Stimulated activated CD8-positive, alpha-beta memory T cell treated with anti-CD3 and anti-CD28 coated beads, Interleukin-15, amount 100 ng/mL, for 1 hour (primary cell): ENCODE measurements at places on chromosomes 6 and 20.
A peak's percentile ranks its signal among the peaks of the same experiment; 100 is the strongest.

- no peak for DNase-seq
These were observed 2.4 kb upstream of the TNXB start for GRCh38 chr6:32111424-32112066.

DNA sequence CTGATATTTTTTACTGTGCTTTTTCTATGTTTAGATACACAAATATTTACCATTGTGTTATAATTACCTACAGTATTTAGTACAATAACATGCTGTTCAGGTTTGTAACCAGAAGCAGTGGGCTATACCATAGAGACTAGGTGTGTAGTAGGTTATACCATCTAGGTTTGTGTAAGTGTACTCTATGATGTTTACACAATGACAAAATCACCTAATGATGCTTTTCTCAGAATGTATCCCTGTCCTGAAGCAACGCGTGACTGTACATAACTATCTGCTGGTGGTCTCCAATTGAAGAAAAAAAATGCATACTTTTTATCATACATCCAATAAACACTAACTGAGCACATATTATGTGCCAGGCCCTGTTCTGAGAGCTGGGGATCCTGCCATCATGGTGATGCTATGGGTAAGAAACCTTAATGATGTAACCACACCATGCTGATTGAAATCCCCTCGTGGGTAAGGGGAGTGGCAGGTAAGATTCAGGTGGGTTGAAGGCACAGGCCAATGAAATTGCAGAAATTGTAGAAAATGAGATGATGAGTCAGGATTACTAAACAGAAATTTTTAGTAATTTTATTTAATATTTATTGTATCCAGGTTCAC lies 76.8 kb downstream of the FYN start:
- no peak for DNase-seq

GRCh38 chr6:31729979-31730630 lies 1.0 kb upstream of the DDAH2 start:
- no peak for DNase-seq

GRCh38 chr6:51842061-51842803 lies 245.2 kb downstream of the PKHD1 start:
- no peak for DNase-seq

DNA sequence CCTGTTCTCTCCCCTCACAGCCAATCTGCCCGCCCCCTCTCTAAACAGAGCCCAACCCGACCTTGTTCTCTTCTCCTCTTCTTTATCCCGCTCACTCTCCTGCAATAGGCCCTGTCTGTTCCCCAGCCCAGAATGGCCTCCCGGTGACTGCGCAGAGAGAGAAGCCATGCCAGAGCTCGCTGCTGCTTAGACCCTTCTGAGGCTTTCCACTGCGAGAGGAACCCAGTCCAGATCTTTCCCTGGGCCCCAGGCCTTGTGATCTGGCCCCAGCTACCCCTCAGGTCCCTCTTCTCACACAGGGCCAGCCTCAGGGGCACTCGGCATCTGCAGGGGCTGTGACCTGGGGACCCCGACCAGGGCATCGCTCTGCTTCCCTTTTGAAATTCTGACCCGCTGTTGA lies 58.1 kb downstream of the TMEM242 start:
- DNase-seq, result no peak

DNA sequence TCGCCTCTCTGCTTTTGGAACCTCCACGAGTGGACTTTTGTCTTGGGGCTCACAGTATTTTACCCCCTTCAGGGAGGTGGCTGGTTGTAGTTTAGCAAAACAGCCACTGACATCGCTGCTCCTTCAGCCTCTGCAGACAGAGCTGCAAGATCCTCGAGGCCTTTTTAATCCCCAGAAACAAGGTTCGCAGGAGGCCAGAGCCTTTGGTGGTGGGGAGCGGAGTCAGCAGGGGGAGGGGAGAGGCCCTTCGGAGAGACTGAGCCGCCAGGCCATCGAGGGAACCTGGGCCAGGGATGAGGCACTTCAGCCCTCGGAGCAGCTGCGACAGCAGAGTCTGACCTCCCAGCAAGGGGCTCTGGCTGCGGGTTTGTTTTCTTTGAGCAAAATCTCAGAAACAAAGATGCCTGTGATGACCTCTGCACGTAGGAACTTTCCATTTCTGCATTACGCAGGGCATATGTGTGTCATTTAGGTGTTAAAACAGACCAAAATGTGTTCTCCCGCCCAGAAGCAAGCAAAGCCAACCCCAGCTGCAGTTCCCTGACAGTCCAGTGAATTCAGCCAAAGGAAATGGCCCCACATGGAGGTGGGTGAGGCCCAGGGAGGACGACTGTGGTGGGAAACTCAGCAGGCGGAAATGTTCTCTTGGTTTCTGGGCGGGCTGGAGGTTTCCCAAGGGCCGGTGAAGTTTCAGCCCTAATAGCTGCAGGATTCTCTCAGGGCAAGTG lies 171.2 kb upstream of the SULF2 start:
- DNase-seq, result no peak

- no peak for DNase-seq
These were observed 38.5 kb downstream of the EDN1 start for GRCh38 chr6:12328701-12329100.

- DNase-seq, result no peak
These were observed 1167.7 kb upstream of the ADGRB3 start for GRCh38 chr6:67467341-67467740.

DNA sequence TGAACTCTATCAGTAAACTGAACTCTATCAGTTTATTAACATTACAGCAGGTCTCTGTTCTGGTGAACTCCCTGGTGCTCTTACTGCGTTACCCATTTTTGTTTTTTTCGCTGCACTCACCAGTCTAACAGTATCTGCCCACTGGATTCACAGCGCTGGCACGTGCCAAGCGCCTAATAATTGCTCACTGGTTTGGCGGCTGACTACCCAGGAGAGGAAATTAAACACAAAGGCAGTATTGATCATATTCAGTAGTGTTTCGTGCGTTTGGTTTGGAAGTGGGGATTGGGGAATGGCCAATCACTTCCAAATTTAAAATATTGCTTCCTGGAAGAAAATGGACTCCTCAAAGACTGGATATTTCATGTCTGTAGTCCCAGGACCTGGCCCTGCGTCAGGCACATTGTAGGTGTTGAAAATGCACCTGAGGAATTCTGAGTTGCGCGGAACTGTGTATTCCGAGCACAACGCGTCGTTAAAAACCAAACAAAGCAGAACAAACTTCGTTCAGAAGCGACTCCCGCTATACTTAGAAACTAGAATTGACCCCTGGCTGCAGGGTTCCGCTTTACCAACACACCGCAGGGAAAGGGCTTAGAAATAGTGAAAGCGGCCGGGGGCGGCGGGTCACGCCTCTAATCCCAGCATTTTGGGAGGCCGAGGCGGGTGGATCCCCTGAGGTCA lies 1.1 kb upstream of the RPS12 start:
- DNase-seq, result peak; percentile 12

- no peak for DNase-seq
These were observed 480.2 kb upstream of the RNF217 start for GRCh38 chr6:124482071-124482491.

DNA sequence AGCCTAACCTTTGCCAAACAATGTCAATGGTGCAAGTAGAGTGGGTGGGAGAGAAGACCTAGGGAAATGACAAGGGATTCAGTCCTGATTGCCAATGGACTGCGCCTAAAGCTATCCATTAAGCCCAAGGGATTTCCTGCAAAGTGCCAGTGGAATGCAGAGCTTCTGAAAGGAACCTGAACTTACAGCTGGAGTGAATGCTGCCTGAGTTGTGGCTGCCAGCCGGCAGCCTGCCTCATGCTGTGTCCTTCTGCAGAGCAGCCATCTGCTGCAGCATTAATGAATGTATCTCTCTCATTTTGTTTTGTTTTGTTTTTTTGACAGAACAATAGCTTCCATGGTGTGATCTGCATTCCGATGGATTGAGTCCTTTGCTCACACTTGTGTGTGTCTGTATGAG lies 44.7 kb downstream of the SLC35F1 start:
- no peak for DNase-seq

- DNase-seq, result no peak
These were observed at the start of gene KCNQ2 for GRCh38 chr20:63471981-63472831. Gene KCNQ2, minus strand, starts transcription at chr20:63472655. Its CDS starts 192 bp downstream, at chr20:63472463.

- no peak for DNase-seq
These were observed 114.0 kb upstream of the LAMP5 start for GRCh38 chr20:9400171-9401025.

DNA sequence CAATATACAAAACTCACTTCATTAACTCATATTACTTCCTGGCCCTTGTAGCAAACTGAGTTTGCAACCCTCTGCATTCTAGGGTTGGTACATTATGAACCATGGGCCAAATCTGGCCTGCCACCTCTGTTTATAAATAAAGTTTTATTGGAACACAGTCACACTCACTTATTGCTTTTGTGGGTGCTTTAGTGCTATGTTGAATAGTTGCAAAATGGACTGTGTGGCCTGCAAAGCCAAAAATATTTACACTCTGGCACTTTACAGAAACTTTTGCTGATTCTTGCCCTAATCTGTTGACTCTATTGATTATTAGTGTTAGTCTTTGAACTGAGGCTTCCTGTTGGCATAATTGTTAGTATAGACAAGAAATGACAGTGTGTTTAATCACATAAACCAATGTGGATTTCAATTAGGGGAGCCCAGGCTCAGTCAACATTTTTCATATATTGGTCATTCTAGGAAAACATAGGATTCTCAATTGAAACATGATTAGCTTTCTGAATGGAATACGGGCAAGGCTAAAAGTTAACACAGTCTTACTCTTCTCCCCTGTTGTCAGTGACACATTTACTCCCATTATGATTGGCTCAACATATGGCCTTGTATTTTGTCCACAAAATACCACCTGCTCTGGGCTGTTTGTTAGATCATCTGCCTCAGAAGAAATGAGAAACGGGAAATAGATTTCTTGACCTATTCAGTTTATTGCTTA lies 241.9 kb upstream of the ZFP64 start:
- no peak for DNase-seq

- peak; percentile 34 for DNase-seq
These were observed 11.5 kb downstream of the PRDM1 start for GRCh38 chr6:106097411-106098231.

DNA sequence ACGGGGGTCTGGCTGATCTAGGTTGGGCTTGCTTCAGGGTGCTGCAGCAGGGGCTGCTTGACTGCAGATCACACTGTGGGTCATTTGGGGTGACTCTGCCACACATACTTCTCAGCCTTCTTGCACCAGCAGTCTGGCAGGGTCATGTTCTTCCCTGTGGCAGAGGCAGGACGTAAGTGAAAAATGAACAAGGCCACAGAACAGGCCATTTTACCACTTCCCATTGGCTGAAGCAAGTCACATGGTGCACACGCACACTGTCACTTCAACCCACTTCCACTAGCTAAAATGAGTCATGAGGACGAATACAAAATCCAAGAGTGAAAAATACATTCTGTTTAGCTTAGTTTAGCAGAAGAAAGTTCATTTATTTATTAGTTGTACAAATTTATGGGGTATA lies 168.6 kb upstream of the GGTLC1 start:
- no peak for DNase-seq

GRCh38 chr20:11248011-11248409 lies 574.2 kb upstream of the JAG1 start:
- DNase-seq, result no peak

DNA sequence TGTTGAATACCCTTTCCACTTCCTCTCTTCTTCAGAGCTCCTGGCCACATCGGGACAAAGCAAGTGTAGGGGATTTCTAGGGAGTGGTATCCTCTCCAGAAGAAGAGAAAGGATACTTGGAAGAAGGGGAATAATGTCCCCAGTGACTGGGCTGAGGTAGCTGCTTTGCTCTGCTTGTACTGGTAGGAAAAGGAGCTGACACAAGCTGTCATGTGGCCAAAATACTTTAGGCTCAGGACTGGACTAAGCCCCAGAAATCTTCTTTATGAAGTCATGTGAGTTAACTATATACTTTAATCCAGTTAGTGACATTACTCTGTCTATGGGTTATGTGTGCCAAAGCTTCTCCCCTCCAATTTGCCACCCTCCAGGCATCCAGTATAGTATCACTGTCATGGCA lies 40.5 kb downstream of the AKIRIN2 start:
- DNase-seq, result no peak

DNA sequence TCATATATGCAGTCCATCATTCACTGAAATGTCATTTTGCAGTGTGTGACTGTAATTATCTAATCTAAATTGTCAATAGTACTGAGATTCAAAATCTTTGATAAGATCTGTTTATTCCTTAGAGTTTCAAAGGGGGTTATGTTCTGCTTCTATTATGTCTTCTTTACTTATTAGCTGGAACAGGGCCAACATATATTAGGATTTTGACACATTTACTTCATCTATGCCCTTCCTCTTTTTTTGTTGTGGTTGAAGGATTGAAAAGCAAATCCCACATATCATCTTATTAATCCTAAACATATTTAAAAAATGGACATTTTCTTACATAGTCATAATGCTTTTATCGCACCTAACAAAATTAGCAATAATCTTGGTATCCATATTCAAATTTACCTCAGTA lies 30.3 kb upstream of the MAS1 start:
- DNase-seq, result no peak

DNA sequence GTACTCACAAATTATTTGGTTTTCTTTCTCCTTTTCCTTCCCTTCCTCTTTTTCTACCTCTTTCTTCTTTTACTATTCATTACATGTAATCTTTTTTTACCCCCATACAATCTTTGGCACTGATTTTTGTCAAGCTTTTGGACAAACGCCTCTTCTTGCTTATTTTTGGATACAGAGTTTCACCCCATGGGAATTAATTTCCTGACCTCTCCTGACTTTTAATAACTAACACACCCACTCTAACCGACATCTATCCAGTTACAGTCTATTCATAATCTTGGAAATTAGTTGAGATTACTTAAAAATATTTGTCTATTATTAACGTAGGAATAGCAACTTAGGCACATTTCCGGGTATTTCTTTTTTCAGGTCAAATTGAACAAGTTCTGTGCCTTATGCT lies 101.2 kb downstream of the HDGFL1 start:
- DNase-seq, result no peak

GRCh38 chr6:116040993-116041392 lies 19.7 kb downstream of the FRK start:
- DNase-seq, result no peak

DNA sequence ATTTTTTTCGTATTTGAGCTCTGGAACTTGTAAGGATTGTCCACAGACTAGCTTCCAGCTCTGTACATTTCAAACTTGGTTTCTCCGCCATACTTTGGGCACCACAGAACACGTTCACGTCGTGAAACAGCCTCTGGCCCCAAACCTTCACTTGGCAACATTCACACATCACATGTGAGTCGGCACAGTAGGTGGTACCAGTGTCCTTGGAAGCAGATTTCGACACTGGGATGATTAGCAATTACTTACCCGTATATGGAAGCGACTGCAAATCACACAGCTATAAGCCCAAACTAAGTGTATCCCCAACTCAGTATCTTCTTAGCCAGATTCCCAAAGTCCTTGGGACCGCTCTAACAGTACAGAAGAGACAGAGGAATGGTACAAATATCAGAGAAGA lies 60.2 kb downstream of the MAFB start:
- DNase-seq, result no peak

- no peak for DNase-seq
These were observed 13.4 kb upstream of the MAPRE1 start for GRCh38 chr20:32806356-32806755.

GRCh38 chr20:61184194-61184593 lies 67.9 kb upstream of the CDH4 start:
- DNase-seq, result no peak

- DNase-seq, result no peak
These were observed 598.8 kb downstream of the MAFB start for GRCh38 chr20:40090236-40090635.

- DNase-seq, result no peak
These were observed 74.5 kb downstream of the METTL24 start for GRCh38 chr6:110283657-110284056.

- no peak for DNase-seq
These were observed 311.4 kb downstream of the CDH26 start for GRCh38 chr20:60269573-60270162.

GRCh38 chr6:43951063-43951755 lies 176.0 kb downstream of the MRPL14 start:
- no peak for DNase-seq

- DNase-seq, result no peak
These were observed 2.1 kb downstream of the HNF4A start for GRCh38 chr20:44357555-44358125.
